ENCODE measurements at places on chromosomes 13 and 19. TPM values are rescaled to one million over a fixed set of nuclear protein-coding genes. Genes with fewer than 3 reads are reported as not detected.

DNA sequence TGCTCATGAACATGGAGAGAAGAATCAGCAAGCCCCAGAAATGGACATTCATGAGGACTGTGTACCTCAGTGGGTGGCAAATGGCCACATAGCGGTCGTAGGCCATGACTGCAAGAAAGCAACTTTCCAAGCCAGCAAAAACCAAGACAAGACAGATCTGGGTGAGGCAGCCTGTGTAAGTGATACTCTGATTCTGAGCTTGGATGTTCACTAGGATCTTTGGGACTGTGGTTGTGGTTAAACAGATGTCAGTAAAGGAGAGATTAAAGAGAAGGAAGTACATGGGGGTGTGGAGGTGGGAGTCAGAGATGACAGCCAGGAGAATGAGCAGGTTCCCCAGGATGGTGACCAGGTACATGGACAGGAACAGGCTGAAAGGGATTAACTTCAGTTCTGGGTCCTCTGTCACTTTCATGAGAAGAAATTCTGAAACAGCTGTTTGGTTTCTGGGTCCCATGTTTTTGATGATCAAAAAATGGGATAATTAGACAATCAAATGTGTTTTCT lies at the start of gene OR7G1:
OR7G1 (minus strand) TSS at position 457 of the 507 bp plus-strand sequence; CDS start at position 457, 0 bp downstream.
- no peak for DNase-seq

Gene ONECUT3
- total RNA-seq: not detected

DNA sequence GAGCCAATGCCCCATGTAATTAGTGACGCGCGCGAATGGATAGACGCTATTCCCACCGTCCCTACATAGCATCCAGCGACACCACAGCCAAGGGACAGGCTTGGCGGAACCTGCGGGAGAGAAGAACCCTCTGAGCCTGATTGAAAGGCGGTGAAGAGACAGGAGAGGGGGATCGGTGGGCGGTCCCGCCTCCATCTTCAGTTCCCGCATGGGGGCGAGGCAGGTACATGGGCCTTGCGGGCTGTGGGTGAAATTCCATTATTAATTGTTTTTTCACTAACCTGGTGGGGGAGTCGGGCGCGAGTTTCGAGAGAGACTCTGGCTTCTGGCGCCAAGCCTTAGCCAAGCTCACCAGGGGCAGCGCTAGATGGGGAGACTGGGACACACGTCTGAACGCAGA lies 8.4 kb upstream of the TEX101 start:
- DNase-seq: no peak

- no peak for DNase-seq
Measured at GRCh38 chr13:66958611-66959010, 271.5 kb downstream of the PCDH9 start.

Gene TGFBR3L
- not detected for total RNA-seq

Data from Caki2 (cell line).